ENCODE measurements at places on chromosomes 3 and 15.

DNA sequence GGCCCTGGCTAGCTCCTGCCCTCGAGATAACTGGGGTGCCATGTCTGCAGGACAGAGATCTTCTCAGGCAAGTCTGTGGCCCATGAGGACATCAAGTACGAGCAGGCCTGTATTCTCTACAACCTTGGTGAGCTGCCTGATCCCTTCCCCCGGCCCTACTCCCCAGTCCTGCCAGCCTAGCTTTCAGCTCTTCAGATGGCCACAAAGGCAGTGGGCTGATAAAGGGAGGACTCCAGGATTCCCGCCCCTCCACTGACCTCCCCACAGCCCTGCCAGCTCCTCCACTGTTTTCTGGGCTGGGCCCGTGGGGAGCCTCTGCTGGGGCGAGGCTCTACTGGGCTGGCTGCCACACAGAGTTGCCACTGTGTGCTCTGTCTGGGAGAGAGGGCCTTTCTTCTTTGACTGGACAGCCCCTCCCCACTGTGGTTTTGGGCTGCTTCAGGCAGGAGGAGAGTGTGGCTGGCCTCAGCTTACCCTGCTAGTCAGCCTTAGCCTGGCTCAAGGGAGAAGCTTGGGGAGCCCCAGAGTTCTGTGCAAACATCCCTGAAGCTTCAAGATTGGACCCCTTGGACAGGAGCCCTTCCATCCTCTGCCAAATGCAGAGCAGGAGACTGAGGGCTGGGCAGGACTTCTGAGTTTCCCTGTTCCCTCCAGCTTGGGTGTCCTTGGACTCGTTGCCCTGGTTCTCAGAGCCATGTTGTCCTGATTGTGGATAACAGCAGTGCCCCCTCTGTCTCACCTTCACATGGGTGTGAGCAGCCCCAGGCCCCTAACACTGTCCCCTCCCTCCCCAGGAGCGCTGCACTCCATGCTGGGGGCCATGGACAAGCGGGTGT, 24.4 kb downstream of the PTPN23 start:
- no peak for DNase-seq

- DNase-seq, result no peak
Measured at GRCh38 chr3:179020112-179020511, 51.5 kb downstream of the ZMAT3 start.

DNA sequence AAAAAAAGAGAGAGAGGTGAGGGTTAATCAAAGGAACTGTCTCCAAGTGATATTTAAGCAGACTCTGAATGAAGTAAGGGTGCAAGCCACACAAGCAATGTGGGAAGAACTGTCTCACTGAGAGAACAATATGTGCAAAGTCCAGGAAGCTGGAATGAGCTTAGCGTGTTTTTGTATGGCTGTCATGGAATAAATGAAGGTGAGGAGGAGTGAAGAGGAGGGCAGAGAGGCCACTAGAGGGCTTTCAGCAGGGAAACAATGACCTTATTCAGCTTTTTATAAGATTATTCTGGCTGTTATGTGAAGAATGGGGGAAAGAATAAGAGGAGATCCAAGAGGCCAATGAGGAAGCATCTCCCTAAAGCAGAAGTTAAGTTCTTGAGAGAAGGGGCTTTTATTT, 86.9 kb upstream of the COL8A1 start:
- DNase-seq, result no peak

DNA sequence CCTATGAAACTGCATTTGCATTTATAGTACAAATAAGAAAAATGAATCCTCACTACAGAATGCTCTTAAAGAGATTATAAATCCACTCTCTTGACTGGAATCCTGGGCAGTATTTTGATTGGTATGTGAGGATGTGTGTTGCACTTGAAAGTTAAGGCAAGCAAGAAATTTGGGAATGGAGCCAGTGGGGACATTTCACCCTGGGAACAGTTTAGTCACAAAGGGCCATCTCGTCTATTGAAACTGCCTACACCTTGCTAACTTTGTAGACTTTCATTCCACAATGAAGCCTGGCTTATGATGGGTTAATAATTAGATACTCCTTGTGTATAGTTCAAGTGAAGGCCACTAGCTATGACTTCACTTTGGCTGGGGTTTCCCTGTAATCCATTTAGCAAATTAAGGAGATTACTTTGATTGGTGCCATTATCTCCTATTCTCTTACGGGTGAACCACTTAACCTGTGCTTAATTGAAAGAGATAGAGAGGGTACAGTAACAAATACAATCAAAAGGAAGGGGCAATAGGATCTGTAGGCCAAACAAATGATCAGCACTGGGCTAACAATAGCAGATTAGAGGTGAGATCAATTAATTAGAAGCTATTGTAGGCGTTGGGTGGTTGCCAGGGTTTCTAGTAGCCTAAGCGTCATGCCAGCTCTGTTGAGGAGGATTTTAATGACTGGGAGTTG, 146.9 kb upstream of the RARB start:
- no peak for DNase-seq

DNA sequence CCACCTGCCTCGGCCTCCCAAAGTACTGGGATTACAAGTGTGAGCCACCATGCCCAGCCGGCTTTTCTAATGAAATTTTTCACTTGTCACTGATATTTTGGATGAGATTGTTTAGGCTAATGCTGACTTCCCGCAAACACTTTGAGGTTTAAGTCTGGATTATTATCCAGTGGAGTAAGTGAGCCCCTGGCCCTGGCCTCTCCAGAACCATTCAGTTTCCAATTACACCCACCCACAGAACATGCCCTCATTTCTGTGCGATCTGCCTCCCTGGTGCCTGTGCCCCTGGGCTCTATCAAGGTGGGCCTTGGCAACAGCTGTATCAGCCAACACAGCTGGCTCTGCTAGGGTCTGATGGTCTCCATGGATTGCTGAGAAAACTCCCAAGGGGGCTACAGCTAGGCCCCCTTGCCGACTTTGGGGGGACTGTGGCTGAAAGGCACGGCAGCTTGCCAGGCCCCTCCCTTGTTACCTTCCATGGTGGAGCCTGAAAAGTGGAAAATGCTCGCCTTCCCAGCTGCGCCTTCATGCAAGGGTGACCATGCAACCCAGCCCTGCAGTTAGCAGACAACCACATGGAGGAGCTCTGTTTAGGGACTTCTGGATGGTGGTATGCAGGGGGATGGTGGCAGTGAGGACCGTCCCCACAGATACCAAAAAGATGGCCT, 288.9 kb downstream of the FAM43A start:
- no peak for DNase-seq

- DNase-seq, result no peak
Measured at GRCh38 chr3:53536282-53536681, 41.9 kb downstream of the CACNA1D start.

GRCh38 chr3:158471639-158472294, 99.2 kb upstream of the MLF1 start:
- no peak for DNase-seq

- no peak for DNase-seq
Measured at GRCh38 chr3:126927846-126928245, 55.1 kb upstream of the PLXNA1 start.

DNA sequence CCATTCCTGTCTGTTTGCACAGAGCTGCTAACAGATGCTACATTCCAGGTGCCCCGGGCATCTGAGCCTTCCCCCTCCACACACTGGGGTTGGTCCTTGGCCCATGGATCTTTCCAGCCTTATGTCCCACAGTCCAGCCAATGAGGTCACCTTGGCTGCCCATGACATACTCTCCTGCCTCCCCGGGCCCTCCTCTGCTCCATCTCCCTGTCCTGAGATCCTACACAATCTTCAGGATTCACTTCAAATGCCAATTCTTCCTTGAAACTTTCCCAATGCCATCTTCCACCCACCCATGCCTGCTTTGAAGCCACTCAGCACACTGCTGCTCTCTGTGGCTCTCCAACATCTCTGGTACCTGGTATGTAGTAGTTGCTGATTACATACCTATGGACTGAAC, 4.3 kb downstream of the CHRNA3 start:
- no peak for DNase-seq

DNA sequence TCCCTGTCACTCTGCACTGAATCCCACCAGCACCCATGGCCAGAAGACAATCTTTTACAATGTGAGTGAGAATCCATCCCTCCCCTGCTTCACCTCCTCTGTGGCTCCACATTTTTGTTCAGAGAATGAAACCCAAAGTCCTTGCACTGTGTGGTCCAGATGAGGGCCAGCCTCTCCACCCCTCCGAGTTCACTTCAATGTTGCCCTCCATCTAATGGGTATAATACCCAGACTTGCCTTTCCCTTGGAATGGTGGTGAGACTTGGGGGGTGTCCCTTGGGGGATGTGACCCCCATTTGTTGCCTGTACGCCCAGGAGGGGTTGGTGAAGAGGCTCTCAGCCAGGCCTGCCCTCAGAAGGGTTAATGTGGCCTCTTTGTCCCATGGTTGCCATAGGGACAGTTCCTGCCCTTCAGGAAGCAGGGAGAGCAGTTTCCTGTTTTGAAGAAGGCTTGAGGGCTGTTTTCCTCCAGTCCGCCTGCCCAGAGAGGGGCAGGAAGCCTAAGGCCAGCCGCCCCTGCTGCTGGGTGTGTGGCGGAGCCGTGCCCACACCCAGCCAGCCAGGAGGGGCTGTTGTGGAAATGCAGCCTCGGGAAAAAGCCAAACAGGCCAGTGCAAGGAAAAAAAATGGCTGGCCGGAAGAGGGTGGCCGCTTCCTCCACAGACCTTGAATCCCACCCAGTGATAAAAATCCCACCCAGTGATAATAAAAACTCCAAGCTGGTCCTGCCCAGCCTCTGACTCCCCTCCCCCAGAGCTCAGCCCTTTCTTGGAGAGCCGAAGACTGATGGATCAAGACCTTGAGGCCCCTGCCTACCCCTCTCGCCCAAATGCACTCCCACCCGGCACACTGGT, 14.6 kb upstream of the FGD5 start:
- no peak for DNase-seq

DNA sequence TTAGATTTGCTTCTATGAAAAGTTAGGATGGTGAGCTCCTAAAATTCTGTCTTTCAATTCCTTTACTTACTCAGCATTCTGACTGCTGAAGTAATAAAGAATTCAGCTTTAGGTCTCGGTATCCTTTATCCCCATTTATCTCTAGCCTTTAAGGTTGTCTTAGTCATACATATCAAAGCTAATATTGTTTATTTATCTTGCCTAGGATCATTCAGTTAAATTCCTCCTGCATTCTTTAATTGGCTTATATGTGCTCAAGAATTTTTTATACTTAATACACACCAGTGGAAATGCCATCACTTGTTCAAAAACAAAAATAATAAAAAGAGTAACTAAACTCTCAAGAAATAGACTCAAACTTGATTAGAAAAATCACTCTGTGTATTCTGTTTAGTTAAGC, 507.0 kb downstream of the ZPLD1 start:
- no peak for DNase-seq

DNA sequence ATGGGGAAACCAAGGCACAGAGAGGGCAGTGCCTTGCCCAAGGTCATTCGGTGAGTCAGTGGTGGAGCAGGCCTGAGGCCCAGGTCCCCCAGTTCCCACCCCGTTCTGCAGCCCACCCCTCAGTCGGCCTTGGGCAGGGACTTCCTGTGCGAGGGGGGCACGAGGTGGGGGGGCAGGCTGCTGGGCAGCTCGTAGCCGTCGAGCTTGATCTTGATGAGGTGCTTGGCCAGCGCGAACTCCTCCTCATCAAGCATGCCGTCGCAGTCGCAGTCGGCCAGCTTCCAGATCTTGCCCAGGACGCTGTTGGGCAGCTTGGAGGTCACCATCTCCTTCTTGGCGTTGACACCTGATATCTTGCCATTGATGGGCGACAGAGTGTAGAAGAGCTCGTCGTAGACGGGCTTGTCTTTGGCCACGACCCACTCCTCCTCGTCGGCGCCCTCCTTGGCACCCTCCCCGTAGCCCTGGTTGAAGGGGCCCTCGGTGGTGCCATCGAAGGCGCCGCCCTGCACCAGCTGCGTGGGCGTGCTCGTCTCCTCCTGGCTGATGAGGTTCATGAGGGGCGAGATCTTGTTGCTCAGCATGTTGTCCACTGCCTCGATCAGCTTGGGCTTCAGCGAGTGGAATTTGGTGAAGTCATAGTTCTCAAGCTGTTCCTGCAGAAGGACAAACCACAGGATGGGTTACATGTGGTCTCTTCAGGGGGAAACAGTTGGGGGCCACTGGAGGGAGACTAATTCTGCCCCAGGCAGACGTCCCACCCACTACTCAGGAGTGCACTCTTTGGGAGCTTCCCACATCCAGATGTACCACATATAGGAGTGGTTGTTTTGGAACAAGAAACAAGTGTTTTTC, 6.9 kb upstream of the SPTBN5 start:
- DNase-seq, result no peak

- DNase-seq, result no peak
Measured at GRCh38 chr15:40477642-40478327, 7.0 kb downstream of the CHST14 start.

DNA sequence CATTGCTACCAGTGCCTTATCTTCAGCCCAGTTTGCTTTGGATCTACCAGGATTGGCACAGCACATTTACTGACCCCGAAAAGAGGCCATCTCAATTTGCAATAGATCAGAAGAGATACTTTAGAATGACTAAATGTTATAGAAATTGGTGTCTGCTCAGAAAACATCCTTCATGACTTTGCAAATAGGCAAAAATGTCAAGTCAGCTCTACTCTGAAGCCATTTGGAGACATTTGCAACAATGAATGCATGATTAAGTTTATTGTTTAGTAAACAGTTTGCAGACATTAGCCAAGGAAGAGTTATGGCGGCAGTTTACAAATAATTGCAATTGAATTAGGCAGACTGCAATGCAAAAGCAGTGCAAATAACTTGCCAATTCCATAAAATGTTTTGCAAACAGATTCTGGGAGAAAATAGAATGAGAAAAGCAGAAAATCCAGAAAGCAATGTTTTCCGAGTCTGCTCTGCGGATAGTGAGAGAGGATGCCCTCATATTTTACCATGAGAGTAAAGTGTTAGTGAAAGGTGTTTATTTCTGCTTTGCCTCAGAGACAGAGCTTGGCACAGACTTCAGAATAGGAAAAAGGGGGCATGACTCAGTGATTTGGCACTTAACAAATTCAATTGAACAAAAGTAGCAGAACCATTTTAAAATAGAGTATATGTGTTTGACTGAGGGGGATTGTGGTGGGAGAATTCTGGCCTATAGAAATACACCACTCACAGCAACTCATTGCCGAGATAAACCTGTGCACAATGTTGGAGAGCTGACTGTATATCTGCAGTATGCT, 334.9 kb upstream of the NR2F2 start:
- DNase-seq, result no peak

- DNase-seq, result peak; percentile 58
Measured at GRCh38 chr15:75758071-75758872, 45.6 kb upstream of the CSPG4 start.

GRCh38 chr3:2420919-2421318, 322.3 kb downstream of the CNTN4 start:
- no peak for DNase-seq

GRCh38 chr3:37029111-37029510, 35.8 kb downstream of the MLH1 start:
- DNase-seq, result no peak

- no peak for DNase-seq
Measured at GRCh38 chr3:190644766-190645165, 130.9 kb downstream of the IL1RAP start.

DNA sequence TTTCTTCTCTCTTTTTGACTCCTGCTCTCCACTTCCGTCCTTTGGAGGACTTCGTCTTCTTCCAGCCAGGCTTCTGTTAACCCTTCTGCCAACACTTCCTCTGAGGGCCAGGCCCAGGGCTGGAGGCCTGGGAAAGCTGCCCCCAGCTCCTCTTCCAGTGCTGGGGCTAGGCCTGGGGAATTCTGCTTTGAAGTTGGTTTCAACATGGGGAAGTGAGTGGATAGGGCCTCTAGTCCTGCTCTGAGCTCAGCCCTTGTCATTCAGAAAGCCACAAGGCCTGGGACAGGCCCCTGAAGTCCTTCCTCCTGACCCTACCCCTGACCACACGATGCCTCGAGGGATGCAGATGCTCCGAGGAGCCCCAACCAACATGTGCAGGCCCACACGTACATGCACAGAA, 53.9 kb upstream of the HERC1 start:
- DNase-seq, result no peak

GRCh38 chr3:96813134-96813819, 1.1 kb upstream of the EPHA6 start:
- no peak for DNase-seq

All from stimulated activated naive CD4-positive, alpha-beta T cell (primary cell).